ENCODE measurements at places on chromosomes 7 and 10. TPM values are rescaled to one million over a fixed set of nuclear protein-coding genes. Genes with fewer than 3 reads are reported as not detected.

Gene SLC39A12
- polyA plus RNA-seq = not detected

Gene NODAL
- 12.0 TPM for polyA plus RNA-seq

Gene AGR3
- polyA plus RNA-seq = not detected

Gene IGFBP3
- polyA plus RNA-seq = 7.6 TPM

Gene RELN
- 0.10 TPM for polyA plus RNA-seq

Gene TAC1
- polyA plus RNA-seq = 9.7 TPM

Gene HSPA14
- polyA plus RNA-seq = 48.1 TPM

Gene RADIL
- polyA plus RNA-seq = 4.8 TPM

Gene CREM
- polyA plus RNA-seq = 41.1 TPM

Gene FAM149B1
- polyA plus RNA-seq = 14.7 TPM

Gene HYAL4
- polyA plus RNA-seq = not detected

Gene SNX8
- polyA plus RNA-seq = 50.9 TPM

Gene AKR1C8
- polyA plus RNA-seq = not detected

Gene ZEB1
- 0.16 TPM for polyA plus RNA-seq

Gene NKX1-2
- polyA plus RNA-seq = 9.4 TPM

Gene PALD1
- 11.1 TPM for polyA plus RNA-seq

Gene STRIP2
- 3.8 TPM for polyA plus RNA-seq

Gene EBLN1
- polyA plus RNA-seq = not detected

Gene GIMAP4
- polyA plus RNA-seq = 0.19 TPM

Gene SCART1
- polyA plus RNA-seq = not detected

Gene JMJD1C
- polyA plus RNA-seq = 333 TPM

Gene SKIDA1
- 0.94 TPM for polyA plus RNA-seq

Gene WNT16
- polyA plus RNA-seq = 0.50 TPM

Gene MSANTD7
- 4.9 TPM for polyA plus RNA-seq

Gene RFC2
- polyA plus RNA-seq = 55.3 TPM

Gene PGAM2
- polyA plus RNA-seq = 5.1 TPM

Gene ADCY1
- 2.4 TPM for polyA plus RNA-seq

Gene OR2A42
- 2.1 TPM for polyA plus RNA-seq

Gene ZCWPW1
- polyA plus RNA-seq = 4.3 TPM

Gene LIPM
- not detected for polyA plus RNA-seq

Gene FAM20C
- 8.0 TPM for polyA plus RNA-seq

Gene MUC3A
- polyA plus RNA-seq = 44.4 TPM

Gene BICC1
- 0.94 TPM for polyA plus RNA-seq

Gene APBB1IP
- 0.07 TPM for polyA plus RNA-seq

Gene PARD3
- 30.2 TPM for polyA plus RNA-seq

Gene LRRC61
- 34.7 TPM for polyA plus RNA-seq

Gene AS3MT
- 7.2 TPM for polyA plus RNA-seq

Gene PIK3AP1
- 0.65 TPM for polyA plus RNA-seq

Gene VPS37D
- polyA plus RNA-seq = 1.8 TPM

Gene NOM1
- polyA plus RNA-seq = 18.8 TPM

Gene MMP21
- polyA plus RNA-seq = 0.10 TPM

Gene SMO
- 13.1 TPM for polyA plus RNA-seq

Gene SCIN
- 0.92 TPM for polyA plus RNA-seq

Gene MTG1
- 68.6 TPM for polyA plus RNA-seq

Gene JCAD
- polyA plus RNA-seq = 0.78 TPM

Gene PPP1R17
- 2.4 TPM for polyA plus RNA-seq

Gene TCAF2
- polyA plus RNA-seq = 0.09 TPM

Gene AMZ1
- polyA plus RNA-seq = 2.0 TPM

Gene ITPRID1
- 0.05 TPM for polyA plus RNA-seq

Gene AP1S1
- 12.2 TPM for polyA plus RNA-seq

Gene CRCP
- polyA plus RNA-seq = 36.1 TPM

Gene CHST3
- polyA plus RNA-seq = 0.94 TPM

Gene FRMD4A
- 8.9 TPM for polyA plus RNA-seq

Gene PIP4K2A
- 40.3 TPM for polyA plus RNA-seq

Gene PEX1
- polyA plus RNA-seq = 17.3 TPM

Gene SEPHS1
- polyA plus RNA-seq = 274 TPM

Gene KLHDC10
- polyA plus RNA-seq = 5.5 TPM

Gene EPHB4
- 23.3 TPM for polyA plus RNA-seq

Gene GSTO2
- polyA plus RNA-seq = 51.3 TPM

Gene SND1
- polyA plus RNA-seq = 112 TPM
